WTC11 (cell line): ENCODE measurements at places on chromosomes 5 and 9. TPM values are rescaled to one million over a fixed set of nuclear protein-coding genes. Genes with fewer than 3 reads are reported as not detected.

The PAEP gene
- total RNA-seq = not detected in 3 replicates

GRCh38 chr9:105341434-105342146 is 97.1 kb downstream of the SLC44A1 start:
- H3K36me3 ChIP-seq = peaks cover 10% of the 10 kb centered on the region
- no peaks in the 10 kb centered on the region for H3K27me3 ChIP-seq

- no peak overlapping the region for H3K27ac ChIP-seq
- H3K4me1 ChIP-seq = peaks cover 52% of the 10 kb centered on the region
- DNase-seq = no peak
- peaks cover 7% of the 10 kb centered on the region for H3K27me3 ChIP-seq
- no peak overlapping the region for H3K4me3 ChIP-seq
- H3K36me3 ChIP-seq = peaks cover 7% of the 10 kb centered on the region
Measured at GRCh38 chr9:16484180-16484579, 386.3 kb downstream of the BNC2 start.

- 0 out of 2 replicates have a peak, but pooled peaks cover 2% of the 10 kb centered on the region for H3K36me3 ChIP-seq
- H3K27me3 ChIP-seq = no peaks in the 10 kb centered on the region
- no peak overlapping the region for H3K27ac ChIP-seq
- no peak for DNase-seq
- H3K4me3 ChIP-seq = no peak overlapping the region
Measured at GRCh38 chr5:84589926-84590325, 205.2 kb upstream of the EDIL3 start.

DNA sequence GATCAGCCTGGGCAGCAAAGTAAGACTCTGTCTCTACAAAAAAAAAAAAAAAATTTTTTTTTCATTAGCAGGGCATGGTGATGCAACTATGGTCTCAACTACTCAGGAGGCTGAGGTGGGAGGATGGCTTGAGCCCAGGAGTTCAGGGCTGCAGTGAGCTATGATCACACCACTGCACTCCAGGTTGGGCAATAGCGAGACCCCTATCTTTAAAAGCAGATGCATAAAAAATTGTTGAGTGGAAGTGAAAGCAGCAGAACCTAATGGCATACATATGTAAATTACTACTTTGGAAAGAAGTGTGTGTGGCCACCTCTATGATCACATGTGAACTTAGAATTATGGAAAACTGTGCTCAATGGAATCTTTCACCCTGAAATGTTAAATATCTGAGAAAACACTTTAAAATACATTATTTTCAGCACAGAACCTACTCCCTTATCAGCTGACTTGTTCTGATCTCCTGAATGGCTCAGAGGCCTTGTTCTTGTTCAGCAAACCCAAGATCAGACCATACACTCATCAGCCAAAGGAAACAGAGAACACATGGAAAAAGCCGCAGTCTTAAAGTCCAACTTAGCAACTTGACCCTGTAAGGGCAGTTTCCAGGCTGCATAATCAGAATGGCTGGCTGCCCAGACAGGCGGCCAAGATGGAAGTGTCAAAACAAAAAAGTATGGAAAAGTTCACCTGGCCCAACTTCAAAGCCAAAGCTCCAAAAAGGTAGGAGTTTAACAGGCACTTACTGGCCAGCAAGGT is 56.5 kb downstream of the SIL1 start:
- peaks cover 6% of the 10 kb centered on the region for H3K4me1 ChIP-seq
- H3K4me3 ChIP-seq = no peak overlapping the region
- H3K36me3 ChIP-seq = no peaks in the 10 kb centered on the region
- no peak overlapping the region for H3K27ac ChIP-seq
- no peaks in the 10 kb centered on the region for H3K27me3 ChIP-seq

GRCh38 chr9:30048396-30048795 is 2336.0 kb upstream of the ACO1 start:
- H3K27ac ChIP-seq = no peak overlapping the region
- no peaks in the 10 kb centered on the region for H3K4me1 ChIP-seq
- no peaks in the 10 kb centered on the region for H3K27me3 ChIP-seq
- no peak overlapping the region for H3K4me3 ChIP-seq
- H3K36me3 ChIP-seq = no peaks in the 10 kb centered on the region

GRCh38 chr5:135395866-135396265 is 3.2 kb downstream of the MACROH2A1 start:
- H3K27me3 ChIP-seq = peaks cover 43% of the 10 kb centered on the region
- H3K4me1 ChIP-seq = peaks cover 28% of the 10 kb centered on the region
- DNase-seq = no peak

The MSX2 gene
- total RNA-seq = 0.73 to 0.94 TPM (median 0.83 TPM) in 3 replicates

DNA sequence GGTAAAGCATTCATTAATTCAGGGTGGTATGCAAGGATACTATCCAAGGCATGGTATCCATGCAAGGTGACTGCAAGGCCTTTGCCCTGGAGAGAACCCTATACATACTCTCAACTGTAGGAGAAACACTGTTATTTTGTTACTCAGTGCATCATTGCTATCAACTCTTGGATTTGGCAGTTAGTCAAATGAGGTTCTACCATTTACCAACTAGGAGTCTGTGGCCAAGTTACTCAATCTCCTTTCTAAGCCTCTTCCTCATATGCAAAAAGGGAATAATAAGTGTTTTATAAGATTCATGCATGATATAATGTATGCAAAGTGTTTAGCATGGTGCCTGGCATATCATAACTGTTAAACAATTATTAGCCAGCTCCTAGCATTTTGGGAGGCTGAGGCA is 4.0 kb downstream of the PCDHGC3 start:
- H3K36me3 ChIP-seq = peaks cover 7% of the 10 kb centered on the region
- H3K4me1 ChIP-seq = peaks cover 53% of the 10 kb centered on the region
- H3K27me3 ChIP-seq = peaks cover 29% of the 10 kb centered on the region
- DNase-seq = no peak

DNA sequence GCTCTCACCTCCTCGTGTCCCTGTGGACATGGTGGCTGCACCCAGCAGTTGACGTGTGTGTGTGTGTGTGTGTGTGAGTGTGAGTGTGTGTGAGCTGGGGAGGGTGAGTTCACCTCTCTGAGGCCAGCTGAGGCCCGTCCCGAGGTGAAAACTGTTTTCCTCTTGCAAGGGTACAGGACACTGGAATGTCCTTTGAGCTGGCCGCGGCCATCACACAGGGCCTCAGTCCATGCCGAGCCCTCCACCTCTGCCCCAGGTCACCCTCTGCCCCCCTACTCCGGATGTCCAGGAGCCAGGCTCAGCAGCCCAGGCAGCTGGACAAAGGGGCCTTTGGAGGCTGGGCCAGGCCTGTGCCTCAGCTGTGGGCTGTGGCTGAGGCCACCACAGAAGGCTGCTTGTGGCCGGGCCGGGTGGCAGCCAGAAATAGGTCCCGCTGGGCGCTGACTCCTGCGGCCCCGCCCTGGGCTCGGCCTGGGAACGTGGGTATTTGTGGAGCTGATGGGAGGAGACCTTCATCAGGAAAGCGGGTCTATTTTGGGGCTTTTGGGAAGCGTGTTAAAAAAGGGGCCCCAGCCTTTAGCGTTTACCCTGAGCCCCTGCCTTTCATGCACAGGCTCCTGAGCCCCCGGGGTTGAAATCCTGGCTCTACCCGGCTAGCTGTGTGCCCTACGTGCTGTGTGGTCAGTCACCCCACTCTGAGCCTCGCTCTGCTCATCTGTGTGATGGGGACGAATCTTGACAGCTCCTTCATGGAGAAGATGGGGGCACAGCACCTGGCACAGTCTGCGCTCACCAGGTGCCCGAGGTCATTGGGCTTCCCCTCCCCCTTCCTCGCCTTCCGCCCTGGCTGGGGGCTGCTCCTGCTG is 75.1 kb upstream of the IER5L start:
- DNase-seq = no peak
- no peaks in the 10 kb centered on the region for H3K36me3 ChIP-seq
- peaks cover 29% of the 10 kb centered on the region for H3K4me1 ChIP-seq
- H3K4me3 ChIP-seq = no peak overlapping the region
- H3K27ac ChIP-seq = no peak overlapping the region

The CCDC183 gene
- 1.7 to 2.1 TPM (median 2.0 TPM) in 3 replicates for total RNA-seq

The ZNF608 gene
- 40.6 to 44.4 TPM (median 43.8 TPM) in 3 replicates for total RNA-seq

GRCh38 chr5:89864941-89865340 is 544.6 kb downstream of the CETN3 start:
- H3K36me3 ChIP-seq = no peaks in the 10 kb centered on the region
- no peak for DNase-seq
- H3K27ac ChIP-seq = no peak overlapping the region
- no peaks in the 10 kb centered on the region for H3K27me3 ChIP-seq
- H3K4me1 ChIP-seq = peaks cover 6% of the 10 kb centered on the region

DNA sequence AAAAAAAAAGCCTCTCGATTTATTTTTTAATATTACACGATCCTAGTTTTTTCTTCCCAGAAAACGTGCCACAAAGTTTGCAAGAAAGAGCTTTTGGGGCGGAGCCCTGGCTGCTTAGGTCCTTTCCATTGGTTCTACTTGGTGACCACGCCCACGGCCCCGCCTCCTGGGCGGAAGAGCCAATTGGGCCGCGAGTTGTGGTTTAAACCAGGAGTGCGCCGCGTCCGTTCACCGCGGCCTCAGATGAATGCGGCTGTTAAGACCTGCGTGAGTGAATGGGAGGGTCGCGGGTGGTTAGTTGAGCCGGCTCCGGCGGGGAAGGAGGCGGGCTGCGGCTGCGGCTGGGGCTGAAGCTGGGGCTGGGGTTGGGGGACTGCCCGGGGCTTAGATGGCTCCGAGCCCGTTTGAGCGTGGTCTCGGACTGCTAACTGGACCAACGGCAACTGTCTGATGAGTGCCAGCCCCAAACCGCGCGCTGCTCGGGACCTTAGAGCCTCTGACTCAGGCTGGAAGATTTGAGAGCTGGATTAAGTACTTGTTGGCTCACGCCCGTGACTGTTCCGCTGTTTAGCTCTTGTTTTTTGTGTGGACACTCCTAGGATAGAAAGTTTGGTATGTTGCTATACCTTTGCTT is at the start of gene PTTG1:
TSS of gene PTTG1 (plus strand) at position 231 of the 634 bp plus-strand sequence. CDS start 458 bp downstream, outside the sequence.
- H3K27me3 ChIP-seq = no peaks in the 10 kb centered on the region
- H3K36me3 ChIP-seq = peaks cover 42% of the 10 kb centered on the region
- DNase-seq = peak; percentile 97
- peak within 1 kb of the TSS; percentile 95 for H3K4me3 ChIP-seq
- peak within 1 kb of the TSS; percentile 26 for H3K27ac ChIP-seq

The PROB1 gene
- 2.5 to 3.3 TPM (median 3.2 TPM) in 3 replicates for total RNA-seq

DNA sequence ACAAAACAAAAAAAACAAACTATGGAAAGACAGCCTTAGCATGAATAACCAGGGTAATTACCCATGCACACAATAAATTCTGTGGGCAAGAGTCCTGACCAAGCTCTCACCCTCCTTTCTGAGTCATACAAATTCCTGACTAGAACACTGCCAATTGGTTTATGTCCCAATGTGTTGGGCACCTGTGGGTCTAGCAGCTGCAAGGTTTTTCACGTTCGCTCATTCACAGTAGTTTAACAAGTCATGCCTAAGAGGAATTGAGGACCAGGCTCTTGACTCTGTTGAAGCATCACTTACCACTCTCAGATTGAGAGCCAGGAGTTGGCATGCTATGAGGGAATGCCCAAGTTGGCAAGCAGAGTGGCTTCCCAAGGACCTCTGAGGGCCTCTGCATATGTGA is 205.5 kb upstream of the SLC24A2 start:
- no peaks in the 10 kb centered on the region for H3K4me1 ChIP-seq
- no peak overlapping the region for H3K4me3 ChIP-seq
- no peak for DNase-seq
- H3K36me3 ChIP-seq = no peaks in the 10 kb centered on the region
- H3K27ac ChIP-seq = no peak overlapping the region

GRCh38 chr5:161165998-161166660 is 314.1 kb upstream of the ATP10B start:
- H3K27me3 ChIP-seq = no peaks in the 10 kb centered on the region; the same call in 1 of the 2 replicates
- H3K4me3 ChIP-seq = no peak overlapping the region
- no peaks in the 10 kb centered on the region for H3K36me3 ChIP-seq
- peak; percentile 21 for DNase-seq
- H3K27ac ChIP-seq = no peak overlapping the region

GRCh38 chr9:29830821-29831220 is 2257.5 kb upstream of the C9orf72 start:
- peaks cover 13% of the 10 kb centered on the region for H3K4me1 ChIP-seq
- H3K27me3 ChIP-seq = no peaks in the 10 kb centered on the region
- DNase-seq = peak; percentile 54
- H3K4me3 ChIP-seq = no peak overlapping the region
- peaks cover 15% of the 10 kb centered on the region for H3K36me3 ChIP-seq

GRCh38 chr5:56585999-56586691 is 229.2 kb upstream of the MAP3K1 start:
- H3K4me3 ChIP-seq = no peak overlapping the region
- no peak overlapping the region for H3K27ac ChIP-seq
- peaks cover 2% of the 10 kb centered on the region; the same call in 1 of the 2 replicates for H3K27me3 ChIP-seq
- no peak for DNase-seq
- peaks cover 10% of the 10 kb centered on the region for H3K36me3 ChIP-seq

The BARHL1 gene
- total RNA-seq = 0.15 to 0.16 TPM in 2 of 3 replicates, not detected in the other

GRCh38 chr5:123873846-123874245 is 361.9 kb downstream of the CSNK1G3 start:
- H3K27ac ChIP-seq = peak overlapping the region; percentile 95
- no peak for DNase-seq
- H3K4me1 ChIP-seq = peaks cover 60% of the 10 kb centered on the region

DNA sequence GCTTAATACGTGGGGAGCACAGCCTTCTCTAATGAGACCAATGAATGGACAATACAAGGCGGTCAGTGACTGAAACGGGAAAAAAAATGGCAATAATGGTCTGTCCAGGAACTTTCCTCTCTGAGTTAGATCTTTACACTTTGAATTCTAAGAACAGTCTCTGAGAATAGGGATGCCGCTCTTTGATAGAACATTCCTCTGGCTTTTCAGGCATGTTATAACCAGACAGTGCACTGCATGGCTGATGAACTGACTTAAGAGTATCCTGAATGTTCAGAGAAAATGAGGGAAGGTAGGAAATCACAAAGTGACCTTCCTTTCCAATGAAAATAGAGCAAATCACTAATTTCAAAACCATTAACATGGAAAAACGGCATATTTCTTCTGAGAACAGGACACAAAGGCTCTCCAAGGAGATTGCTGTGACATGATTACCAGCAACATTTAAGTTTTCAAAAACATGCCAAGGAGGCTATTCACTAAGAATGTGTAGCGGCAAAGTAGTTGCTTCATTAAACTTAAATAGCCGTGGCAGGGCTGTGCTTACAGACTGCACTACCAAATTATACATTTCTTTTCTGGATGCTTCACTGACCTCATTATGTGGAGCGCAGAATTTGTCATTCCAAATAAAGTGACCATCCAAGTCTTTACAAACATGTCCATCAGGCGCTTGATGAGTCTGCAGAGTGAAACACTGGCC is 105.9 kb downstream of the MARCHF3 start:
- H3K27me3 ChIP-seq = no peaks in the 10 kb centered on the region
- DNase-seq = no peak
- H3K27ac ChIP-seq = no peak overlapping the region

DNA sequence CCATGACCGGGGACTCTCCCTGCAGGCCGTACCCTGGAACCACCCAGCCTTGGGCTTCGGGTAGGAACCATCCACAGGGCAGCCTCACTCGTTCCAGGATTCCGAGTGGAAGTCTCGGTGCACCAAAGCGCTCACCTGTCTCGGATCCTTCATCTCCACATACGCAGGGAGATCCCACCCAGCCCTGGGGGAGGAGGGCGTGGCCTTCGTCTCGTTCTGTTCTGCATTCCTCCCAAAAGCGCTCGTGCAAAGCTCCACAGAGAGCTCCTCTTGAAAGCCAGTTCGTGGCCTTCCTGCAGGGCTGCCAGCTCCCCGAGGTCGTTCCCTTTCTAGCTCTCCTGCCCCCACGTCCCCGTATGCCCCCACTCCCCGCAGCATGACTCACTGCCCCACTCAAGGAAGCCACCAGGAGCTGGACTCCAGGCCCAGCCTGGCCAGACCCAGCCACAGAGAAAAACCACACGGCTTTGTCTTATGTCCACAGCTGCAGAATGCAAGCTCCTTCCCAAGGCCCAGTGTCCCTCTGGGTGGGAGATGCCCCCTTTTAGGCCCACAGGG is 65.0 kb upstream of the SARDH start:
- no peak for DNase-seq
- H3K27ac ChIP-seq = peak overlapping the region; percentile 33; the same call in 1 of the 2 replicates
- H3K4me1 ChIP-seq = no peaks in the 10 kb centered on the region
- no peaks in the 10 kb centered on the region for H3K27me3 ChIP-seq
- no peak overlapping the region for H3K4me3 ChIP-seq
